ENCODE measurements at places on chromosomes 4 and X.

- no peak for DNase-seq
Observed at GRCh38 chrX:15207384-15207783, 62.5 kb downstream of the ASB9 start.

GRCh38 chrX:29890646-29891200 is 324.6 kb upstream of the MAGEB2 start:
- DNase-seq: no peak

DNA sequence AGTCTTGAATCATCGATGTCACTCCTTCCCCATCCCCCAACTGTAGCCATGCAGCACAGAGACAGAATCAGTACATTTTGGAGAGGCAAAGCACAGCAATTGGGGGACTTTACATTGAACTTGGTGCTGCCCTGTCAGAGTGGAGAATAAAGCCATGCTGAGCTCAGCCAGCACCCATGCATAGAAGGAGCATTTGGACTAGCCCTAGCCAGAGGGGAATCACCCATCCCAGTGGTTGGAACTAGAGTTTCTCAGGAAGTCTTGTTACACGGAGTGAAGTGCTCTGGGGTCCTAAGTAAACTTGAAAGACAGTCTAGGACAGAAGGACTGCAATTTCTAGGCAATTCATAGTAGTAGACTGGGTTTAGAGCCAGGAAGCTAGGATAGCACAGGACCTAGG is 49.6 kb downstream of the STPG2 start:
- DNase-seq: no peak

GRCh38 chr4:39032218-39033085 is at the start of gene TMEM156:
Gene TMEM156, minus strand, starts transcription at chr4:39032409. Its CDS starts 96 bp downstream, at chr4:39032313.
- DNase-seq: no peak

DNA sequence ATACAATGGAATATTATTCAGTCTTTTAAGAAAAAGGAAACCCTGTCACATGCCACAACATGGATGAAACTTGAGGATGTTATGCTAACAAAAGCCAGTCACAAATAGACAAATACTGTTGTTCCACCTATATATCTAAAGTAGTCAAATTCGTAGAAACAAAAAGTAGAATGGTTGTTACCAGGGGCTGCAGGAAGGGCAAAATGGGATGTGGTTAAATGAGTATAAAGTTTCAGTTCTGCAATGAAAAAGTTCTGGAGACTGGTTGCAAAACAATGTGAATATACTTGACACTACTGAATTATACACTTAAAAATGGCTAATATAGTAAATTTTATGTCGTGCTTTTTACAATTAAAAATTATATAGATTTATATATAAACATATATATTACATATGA is 12.2 kb downstream of the SPOCK3 start:
- DNase-seq: no peak

- DNase-seq: no peak
Observed at GRCh38 chr4:55675196-55675793, 39.2 kb upstream of the NMU start.

DNA sequence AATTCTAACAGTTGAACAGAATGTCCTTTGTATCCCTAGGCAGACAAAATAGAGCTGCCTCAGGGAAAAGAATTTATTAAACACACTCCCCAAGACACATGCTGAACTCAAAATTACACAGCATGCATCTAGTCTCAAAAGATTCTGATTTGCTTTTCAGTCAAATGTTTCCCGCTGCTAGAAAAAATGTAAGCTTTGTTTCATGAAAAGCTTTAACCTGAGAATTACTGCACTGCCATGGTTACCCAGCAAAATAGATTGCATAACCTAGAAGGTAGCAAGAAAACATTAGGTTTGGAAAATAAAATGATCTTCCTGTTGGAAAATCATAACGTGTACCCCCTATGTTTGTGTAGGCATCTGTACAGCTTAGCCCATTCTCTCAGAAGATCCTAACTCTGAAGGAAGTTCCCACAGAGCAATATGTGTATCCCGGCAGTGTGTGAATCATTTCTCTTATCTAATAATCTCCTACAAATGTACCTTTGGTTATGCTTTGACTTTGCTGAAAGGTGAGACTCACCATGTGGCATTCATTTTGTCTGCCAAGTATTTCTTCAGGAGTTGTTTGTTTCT is 646.9 kb downstream of the STPG2 start:
- DNase-seq: no peak

GRCh38 chr4:158871335-158871724 is 102.5 kb downstream of the FNIP2 start:
- DNase-seq: no peak

- no peak for DNase-seq
Observed at GRCh38 chr4:89303814-89304388, 3.7 kb downstream of the GPRIN3 start.

DNA sequence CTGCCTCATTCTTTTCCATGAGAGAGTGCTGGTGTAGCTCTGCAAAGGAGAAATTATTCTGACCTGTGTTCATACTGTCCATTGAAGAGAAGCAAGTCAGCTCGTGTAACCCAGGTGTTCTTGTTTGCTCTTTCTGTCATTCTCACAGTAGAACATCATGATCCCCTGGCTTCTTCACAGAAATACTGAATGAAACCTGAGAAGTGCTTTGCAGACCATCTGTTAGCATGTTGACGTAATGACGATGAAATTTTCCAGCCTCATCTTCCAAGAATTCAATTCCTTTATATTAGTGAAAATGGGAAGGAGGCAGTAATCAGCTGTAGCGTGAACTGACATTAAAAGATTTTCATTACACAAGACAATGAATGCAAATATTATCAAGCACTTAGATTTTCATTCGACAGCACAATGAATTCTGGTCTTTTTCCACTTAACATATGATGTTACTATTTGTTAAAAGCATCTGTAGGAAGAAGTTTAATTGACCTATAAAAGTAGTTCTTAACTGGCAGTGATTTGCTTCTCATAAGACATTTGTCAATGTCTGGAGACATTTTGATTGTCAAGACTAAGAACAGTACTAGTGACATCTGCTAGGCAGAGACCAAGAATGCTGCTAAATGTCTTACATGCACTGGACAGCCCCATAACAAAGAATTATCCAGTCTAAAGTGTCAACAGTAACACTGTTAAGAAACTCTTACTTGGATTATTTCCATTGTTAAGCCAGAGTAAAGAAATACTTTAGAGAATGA is 246.3 kb downstream of the BANK1 start:
- DNase-seq: no peak

- DNase-seq: no peak
Observed at GRCh38 chr4:126583509-126583908, 1049.2 kb upstream of the INTU start.

- DNase-seq: no peak
Observed at GRCh38 chrX:41405551-41405950, 41.6 kb upstream of the NYX start.

DNA sequence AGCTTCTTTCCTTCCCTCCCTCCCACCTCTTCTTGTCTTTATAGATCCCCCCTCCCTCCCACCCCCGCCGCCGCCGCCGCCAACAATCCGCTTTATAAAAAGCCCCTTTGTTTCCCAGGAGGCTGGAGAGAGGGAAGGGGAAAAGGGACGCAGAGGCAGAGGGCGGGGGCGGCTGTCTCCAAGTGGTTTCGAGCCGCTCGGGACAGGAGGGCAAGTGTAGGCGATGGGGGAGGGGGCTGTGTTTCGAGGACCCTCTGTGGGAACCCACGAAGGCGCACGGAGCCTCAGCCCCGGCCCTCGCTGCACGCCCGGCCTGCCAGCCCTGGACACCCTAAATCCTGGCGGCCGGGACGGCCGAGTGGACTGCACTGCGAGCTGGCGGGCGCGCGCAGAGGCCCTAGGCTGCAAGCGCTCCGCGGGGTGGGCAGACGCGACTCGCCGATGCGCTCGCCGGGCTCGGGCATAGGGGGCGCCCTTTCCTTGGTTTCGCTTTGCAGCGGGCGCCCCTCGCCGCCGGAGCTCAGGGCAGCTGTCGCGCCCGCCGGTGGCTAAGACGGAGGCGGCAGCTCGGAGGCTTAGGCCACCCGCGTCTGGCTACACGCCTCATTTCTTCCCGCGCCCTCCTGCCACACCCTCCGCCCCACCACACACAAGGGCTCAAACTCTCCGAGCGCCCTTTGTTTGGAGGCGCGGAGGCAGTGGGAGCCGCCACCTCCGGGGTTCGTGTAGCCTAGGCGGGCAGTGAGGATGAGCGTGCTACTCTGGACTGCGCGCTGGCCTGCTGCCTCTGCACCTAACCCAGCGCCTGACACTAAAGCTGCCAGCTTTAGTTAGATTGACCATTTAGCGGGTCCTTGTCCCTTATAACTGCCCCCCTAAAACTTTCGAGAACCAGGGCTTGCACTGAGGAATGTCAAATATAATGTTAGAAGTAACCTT is 2.2 kb downstream of the MAMLD1 start:
- no peak for DNase-seq

Measured in activated CD4-positive, CD25-positive, alpha-beta regulatory T cell (primary cell).